Vagina (tissue), 2 donors: ENCODE measurements at places on chromosomes 2 and 18.

DNA sequence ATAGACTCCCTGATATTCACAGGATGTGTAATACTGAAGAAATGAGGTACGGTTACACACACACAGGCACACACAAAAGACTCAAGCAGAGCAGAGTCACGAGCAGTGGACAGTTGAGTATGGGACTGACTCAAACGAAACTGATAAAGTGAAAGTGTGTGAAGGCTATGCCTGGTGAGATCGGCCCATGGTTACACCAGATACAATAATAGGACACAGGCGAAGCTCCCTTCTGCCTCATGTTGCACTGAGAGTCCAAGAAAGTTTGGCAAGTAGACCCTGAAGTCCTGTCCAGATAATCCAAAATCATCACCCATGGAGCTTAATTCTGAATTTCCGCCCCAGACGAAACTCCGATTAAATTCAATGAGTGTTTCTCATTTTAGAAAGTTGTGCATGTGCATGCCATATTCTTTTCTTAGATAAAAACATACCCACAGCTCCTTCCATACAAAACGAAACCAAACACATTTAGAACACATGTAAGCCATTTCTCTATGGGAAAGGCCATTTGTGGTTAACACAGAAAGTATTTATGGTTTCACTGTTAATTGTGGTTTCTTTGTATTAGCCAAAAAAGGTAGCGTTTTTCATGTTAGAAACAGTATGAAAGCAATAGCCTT is 567.6 kb downstream of the PLCL1 start:
- H3K27ac ChIP-seq, result no peak overlapping the region
- H3K4me3 ChIP-seq, result no peak overlapping the region
- H3K36me3 ChIP-seq, result no peaks in the 10 kb centered on the region
- DNase-seq, result no peak
- H3K27me3 ChIP-seq, result no peaks in the 10 kb centered on the region

DNA sequence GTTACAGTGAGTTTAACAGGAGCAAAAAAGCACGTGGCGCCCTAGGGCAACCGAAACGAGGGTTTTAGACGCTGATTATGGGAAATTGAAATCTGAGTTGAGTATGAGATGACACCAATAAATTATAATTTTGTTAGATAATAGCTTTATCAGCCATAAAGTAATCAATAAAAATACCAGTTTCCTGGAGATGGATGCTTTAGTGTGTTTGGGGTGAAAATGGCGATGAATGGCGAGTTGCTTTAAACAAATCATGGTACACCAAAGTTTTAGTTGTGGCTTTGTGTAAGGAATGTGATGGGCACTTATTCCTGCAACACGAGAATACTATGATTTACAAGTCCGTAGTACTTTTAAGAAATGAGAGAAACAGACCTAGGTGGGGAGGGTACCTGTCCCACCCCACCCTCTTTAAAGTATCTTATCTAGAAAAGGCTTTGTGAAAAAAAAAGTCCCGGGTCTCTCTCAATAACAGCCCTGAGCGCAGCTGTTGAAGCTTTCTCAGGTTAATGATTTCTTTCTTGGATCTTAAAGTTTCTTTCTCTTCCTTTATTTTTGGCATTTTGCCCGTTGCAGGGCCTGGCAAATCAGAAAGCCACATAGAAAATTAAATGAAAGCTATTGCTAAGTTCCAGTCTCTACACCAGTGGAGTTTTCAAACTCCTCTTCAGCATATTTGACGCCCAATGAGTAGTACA is 1.5 kb upstream of the RRM2 start:
- peaks cover 6% of the 10 kb centered on the region for H3K27me3 ChIP-seq
- DNase-seq, result no peak
- H3K4me3 ChIP-seq, result peak overlapping the region; percentile 58
- H3K4me1 ChIP-seq, result peaks cover 31% of the 10 kb centered on the region

DNA sequence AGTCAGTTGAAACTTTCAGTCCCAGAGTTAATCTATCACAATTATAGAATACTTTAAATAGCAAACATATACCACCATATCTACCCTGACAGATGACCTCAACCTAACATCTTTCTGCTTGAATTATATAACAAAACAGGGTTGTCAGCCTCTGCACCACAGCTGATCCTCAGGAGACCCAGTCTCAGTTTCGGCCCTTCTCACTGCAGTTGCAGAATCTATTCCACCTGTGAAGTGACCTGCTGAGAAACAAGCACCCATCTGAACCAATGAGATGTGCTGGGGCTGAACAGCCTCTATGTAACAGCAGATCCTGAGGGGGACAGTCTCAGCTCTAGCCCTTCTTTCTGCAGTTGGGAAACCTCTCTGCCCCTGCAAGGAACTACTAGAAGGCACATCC is 567.6 kb downstream of the KCNJ3 start:
- no peaks in the 10 kb centered on the region for H3K36me3 ChIP-seq
- DNase-seq, result no peak
- no peak overlapping the region for H3K4me3 ChIP-seq
- H3K27me3 ChIP-seq, result no peaks in the 10 kb centered on the region
- no peak overlapping the region for H3K27ac ChIP-seq

GRCh38 chr2:195594919-195595694 is 61.9 kb upstream of the SLC39A10 start:
- no peaks in the 10 kb centered on the region for H3K36me3 ChIP-seq
- H3K27ac ChIP-seq, result no peak overlapping the region
- no peak for DNase-seq
- H3K27me3 ChIP-seq, result no peaks in the 10 kb centered on the region
- H3K4me1 ChIP-seq, result peaks cover 6% of the 10 kb centered on the region

- H3K4me3 ChIP-seq, result no peak overlapping the region
- no peaks in the 10 kb centered on the region for H3K27me3 ChIP-seq
- H3K36me3 ChIP-seq, result no peaks in the 10 kb centered on the region
- no peaks in the 10 kb centered on the region for H3K4me1 ChIP-seq
- H3K27ac ChIP-seq, result no peak overlapping the region
- no peak for DNase-seq
These were observed 27.3 kb upstream of the EVA1A start for GRCh38 chr2:75587954-75588587.

- H3K27ac ChIP-seq, result no peak overlapping the region
- H3K27me3 ChIP-seq, result no peaks in the 10 kb centered on the region
- no peaks in the 10 kb centered on the region for H3K36me3 ChIP-seq
- H3K4me1 ChIP-seq, result peaks cover 15% of the 10 kb centered on the region
- H3K4me3 ChIP-seq, result no peak overlapping the region
These were observed 243.9 kb upstream of the TANK start for GRCh38 chr2:160916300-160916699.

GRCh38 chr2:217645896-217646295 is 356.9 kb downstream of the TNS1 start:
- no peaks in the 10 kb centered on the region for H3K27me3 ChIP-seq
- H3K36me3 ChIP-seq, result no peaks in the 10 kb centered on the region
